ENCODE measurements at places on chromosomes 5 and 9. TPM values are rescaled to one million over a fixed set of nuclear protein-coding genes. Genes with fewer than 3 reads are reported as not detected.

The LCN1 gene
- 2.3 TPM for total RNA-seq

The CDH9 gene
- total RNA-seq: not detected

The IFNB1 gene
- not detected for total RNA-seq

The IL4 gene
- not detected for total RNA-seq

The NACC2 gene
- total RNA-seq: 41.4 TPM

The FAXDC2 gene
- 13.2 TPM for total RNA-seq

The PDCD1LG2 gene
- total RNA-seq: 3.6 TPM
